ENCODE measurements at places on chromosomes 6 and 20. TPM values are rescaled to one million over a fixed set of nuclear protein-coding genes. Genes with fewer than 3 reads are reported as not detected.

DNA sequence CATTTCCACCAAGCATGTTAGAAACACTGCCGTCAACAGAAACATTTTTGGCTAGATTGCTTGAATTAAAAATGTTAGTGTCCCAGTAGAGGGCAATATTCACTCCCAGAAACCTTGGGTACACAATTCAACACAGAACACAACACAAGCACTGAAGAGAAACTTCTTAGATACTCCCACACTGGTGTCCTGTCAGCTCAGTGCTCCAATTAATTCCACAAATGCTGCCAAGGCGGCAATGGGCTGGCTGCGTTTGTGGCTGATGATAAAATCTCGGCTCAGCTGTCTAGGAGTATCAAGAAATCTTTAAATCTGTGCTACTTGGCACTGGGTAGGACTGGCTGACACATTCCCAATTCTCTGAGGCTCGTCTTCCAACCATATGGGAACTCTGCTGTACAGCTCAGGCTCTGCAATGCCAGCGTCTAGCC lies 39.3 kb downstream of the BEND3 start:
- no peak for DNase-seq

- no peak for DNase-seq
Measured at GRCh38 chr6:25579902-25580495, 72.0 kb upstream of the SCGN start.

DNA sequence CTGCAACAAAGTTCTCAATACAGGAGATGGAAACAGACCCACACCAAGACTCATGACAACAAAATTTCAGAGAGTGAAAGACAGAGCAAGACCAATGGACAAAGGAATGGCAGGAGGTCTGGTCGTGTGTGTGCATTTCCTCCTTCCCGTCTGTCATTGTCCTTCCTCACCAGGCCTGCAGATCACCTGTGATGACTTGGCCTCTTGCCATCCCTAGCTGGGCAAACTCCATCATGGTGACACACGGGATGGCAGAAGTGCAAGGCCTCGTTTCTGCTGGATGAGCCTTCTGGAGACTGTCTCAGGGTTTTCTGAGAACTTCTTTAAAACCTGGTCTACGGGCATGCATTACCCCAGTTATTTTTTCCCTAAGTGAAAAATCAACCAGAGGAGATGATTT lies 49.2 kb downstream of the RPP21 start:
- DNase-seq = no peak

DNA sequence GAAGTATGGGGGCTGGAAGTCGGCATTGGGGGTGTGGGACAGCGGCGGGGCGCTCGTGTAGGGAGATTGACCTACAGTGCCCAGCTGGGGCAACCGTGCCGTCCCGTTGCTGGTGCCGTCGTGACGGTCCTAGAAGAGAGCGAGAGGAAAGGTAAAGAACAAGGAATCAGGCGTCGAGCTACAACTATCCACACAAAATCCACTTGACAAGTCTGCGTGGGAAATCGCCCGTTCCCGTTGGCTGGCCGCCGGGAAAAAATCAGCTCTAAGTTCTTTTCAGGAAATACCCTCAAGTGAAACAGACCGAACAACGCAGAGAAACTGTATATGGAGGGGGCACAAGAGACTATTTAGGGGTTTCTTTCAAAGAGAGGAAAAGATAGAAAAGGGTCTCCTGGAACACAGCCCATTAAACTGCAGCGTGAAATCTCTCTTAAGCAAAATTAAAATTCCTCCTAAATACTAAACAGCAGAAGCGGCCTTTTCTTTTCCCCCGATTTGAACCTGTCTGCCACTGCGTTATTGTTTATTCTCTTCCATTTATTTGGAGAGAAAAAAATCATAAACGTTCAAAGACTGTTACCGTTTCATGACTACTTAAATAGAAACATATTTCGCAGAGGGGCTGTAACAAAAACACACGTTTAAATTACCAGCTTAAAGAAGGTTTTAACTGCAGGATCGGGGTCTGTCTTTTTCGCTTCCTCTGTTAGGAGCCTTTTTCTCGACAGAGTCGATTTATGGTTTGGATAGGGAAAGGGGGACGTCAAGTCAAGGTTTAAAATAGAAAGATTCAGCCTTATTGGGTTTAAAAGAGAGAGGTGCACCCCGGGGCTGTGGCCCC lies 4.4 kb downstream of the TFAP2A start:
- DNase-seq = no peak

DNA sequence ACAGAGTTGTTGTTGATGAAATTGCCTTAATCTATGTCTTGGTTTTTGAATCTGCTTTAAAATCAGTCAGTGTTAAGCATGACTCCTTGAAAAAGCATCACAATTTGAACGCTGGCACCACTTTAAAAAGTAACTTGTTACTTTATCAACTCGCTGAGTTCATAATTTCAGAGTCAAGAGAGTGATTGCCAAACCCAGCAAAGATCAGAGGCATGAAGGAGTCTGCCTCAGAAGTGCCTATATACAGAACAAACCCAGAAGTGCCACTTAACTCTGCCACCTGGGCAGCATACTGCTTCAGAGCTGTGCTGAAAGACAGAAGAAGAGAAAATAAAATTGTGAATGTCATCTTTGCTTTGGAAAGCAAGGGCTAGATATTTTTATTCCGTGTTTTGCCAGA lies 73.6 kb upstream of the HCRTR2 start:
- DNase-seq = no peak

DNA sequence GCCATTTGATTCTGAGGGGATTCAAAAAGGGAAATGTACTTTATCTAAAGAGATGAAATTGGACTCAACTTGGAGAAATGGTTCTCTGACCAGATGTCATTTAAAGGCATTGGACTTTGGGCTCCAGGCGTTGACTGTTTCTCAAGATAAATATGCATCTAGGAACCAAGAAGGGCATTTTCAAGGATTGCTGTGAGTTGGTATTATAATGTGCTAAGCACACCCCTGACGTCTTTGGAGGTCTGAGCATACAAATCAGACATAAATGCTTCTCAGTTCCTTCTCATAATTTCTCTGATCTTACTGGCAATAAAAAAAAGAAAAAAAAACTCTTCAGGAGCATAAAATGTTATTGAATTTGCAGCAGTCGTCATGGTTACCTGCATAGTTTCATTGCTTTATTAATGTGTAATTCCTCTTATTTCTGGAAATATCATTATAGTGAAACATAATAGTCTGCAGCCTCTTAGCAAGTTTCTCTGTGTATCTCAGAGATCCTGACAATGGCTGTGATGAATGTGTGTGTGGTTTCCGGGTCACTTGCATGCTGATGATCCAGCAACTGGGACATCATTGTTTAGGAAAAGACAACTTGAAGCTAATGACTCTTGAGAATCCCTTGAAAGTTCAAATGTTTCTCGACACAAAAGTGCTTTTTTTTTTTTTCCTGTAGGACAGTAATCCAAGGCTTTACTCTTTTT lies 136.0 kb downstream of the AIG1 start:
- no peak for DNase-seq

GRCh38 chr20:59141818-59142581 lies 21.6 kb upstream of the ZNF831 start:
- DNase-seq = no peak

DNA sequence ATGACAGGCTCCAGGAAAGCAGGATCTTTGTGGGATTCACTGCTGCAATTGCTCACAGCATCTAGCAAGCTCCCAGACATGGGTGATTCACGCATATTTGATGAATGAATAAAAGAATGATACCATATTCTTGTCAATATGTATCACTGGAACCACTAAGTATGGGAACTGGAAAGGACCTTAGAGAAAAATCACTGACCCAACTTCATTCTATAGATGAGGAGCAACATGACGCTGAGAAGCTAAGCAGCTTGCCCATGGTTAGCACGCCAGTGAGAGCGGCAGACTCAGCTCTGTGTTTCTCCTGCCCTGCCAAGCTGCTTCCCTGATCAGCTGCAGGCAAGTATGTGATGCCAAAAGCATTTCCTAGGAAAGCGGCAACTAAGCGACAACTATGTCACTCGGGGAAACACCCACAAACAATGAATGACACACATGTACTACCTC lies 66.8 kb downstream of the PPP1R3G start:
- no peak for DNase-seq

DNA sequence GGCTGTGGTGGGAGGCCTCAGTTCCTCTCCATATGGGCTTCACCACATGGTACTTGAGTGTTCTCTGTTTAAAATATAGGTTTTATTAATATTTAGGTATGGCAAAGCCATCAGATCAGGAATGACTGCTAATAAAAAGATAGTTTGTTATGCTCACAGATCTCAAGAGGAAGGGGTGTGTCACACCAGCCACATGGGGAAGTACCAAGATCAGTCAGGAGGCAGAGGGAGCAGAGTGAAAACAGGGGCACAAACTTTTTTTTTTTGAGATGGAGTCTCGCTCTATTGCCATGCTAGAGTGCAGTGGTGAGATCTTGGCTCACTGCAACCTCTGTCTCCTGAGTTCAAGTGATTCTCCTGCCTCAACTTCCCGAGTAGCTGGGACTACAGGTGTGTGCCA lies 92.1 kb upstream of the GCM1 start:
- no peak for DNase-seq

- no peak for DNase-seq
Measured at GRCh38 chr20:18537651-18538050, 29.6 kb upstream of the SMIM26 start.

DNA sequence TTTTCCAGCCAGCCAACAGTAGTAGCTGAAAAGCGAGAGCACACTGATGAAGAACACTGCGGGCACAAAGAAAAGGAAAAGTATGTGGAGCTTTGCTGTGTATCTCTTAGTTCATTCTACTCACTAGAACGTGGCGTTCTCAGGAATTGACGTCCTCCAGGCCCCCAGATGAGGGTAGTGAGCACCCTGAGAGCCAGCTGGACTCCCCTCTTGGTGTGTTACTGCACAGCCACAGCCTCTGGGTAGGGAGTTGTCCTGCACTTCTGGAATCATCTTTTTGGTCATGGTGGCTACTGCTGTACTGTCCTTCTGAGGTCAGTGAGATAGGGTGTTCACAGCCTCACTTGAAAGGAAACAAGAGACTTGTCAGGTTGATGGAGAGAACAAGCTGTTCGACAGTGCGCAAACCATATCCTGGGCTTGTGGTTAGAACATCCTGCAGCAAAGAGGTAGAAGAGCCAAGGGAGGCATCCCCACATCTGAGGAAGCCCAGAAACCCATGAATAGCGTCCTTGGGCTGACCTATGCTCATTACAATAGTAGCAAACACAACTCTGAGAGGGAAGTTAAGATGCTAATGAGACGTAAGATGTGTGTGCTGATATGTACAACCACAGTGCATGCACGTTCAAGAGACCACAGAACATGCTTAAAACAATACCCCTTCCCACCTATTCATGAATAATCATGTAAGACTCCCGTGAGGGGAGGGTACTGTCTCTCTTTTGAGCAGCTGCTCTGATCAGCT lies 14.6 kb upstream of the HLA-F start:
- no peak for DNase-seq

DNA sequence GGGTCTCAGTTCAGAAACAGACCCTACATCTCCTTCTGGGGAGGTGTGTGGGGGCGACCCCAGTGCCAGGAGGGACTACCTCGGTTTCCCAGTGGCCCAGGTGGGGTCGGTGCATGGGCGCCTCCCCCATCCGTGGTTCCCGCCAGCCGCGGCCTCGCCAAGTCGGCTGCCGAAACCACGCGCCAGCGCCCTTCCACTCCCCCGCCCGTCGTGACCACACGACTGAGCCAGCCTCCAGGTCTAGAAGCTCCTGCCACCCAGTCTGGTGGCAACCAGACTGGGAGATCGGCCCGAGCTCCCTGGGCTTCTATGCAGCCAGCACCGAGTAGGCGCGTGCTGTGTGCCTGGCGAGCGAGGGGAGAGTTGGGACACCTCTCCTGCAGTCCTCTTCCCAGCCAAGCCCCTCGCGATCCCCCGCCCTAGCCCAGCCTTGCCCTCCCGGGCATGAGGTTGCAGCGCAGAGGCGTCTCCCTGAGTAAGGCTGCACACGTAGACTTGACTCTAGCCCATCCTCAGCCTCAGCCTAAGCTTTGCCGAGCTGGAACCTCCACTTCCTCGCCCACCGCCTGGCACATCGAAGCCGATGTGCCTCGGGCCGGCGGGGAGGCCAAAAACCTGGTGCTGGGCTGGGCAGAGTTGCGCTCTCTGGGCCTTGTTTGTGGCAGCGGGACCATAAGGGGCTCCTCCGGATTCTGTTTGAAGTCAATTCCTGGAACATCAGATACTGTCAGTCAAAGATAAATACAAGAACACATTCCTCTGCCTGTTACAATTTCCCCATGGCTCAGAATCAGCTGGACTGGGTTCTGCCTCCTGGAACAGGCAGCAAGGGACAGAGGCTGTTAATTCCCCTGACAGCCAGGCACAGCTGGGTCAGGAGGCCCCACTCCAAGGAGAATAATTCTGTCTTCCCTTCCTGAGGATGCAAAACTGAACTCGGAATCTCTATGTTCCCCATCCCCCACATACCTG lies 1.5 kb upstream of the CPNE5 start:
- no peak for DNase-seq

DNA sequence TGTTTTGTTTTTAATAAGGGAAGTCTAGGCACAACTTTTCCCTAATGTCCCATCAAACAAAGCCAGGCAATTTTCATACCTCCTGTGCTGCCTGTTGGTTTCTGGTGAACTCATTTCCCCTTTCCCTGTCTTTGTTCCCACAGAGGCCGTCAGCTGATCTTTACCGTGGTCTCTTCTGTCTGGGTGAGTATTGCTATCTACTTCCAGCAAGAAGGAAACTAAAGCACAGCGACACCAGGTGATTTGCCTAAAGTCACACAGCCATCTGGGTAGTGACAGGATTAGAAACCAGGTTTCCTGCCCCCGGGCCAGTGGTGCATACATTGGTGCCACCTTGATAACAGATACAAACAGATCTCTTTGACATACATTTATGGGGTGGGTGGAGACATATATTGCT lies 59.6 kb downstream of the RAB44 start:
- DNase-seq = no peak

DNA sequence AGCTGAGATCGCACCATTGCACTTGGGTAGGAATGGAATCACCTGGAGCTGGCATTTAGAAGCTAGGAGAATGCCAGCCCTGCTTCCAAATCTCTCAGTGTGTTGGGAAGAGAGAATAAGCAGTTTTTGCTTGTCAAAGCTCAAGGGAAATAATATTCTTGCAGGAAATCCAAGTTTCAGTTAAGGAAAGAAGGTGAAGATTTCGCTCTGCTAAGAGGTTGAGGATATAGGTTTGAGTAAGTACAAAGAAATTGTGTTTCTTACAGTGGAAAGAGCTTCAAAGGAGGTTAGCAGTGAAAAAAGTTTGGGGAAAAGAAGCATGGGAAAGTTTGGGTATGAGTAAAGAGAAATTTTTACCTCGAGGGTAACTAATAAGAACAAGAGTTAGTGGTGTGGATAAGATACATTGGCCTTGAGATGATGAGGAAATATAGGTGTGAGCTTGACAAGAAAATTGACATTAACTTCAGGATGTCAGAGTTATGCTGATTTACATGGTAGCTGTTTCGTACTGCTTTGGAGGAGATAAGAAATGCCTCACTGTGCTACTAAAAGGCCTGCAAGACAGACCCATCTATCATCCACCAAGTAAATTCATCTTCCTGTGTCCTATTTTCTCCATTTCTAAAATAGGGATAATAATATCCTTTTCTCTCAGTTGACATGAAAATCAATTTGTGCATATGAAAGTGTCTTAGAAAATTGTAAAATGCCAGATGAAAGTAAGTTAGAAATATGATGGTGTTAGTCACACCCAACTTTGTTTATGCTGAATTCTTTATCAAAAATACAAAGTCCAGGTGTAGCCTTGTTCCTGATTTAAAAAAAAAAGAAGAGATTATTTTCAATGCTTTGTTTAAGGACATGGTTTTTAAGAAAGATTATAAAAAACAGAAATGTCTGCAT lies 12.8 kb upstream of the HINT3 start:
- no peak for DNase-seq

GRCh38 chr6:108807928-108808327 lies 40.3 kb upstream of the ARMC2 start:
- DNase-seq = no peak

Gene RHAG
- total RNA-seq = 345 TPM

Gene LPIN3
- 19.8 TPM for total RNA-seq

Gene C6orf141
- total RNA-seq = 0.14 TPM

Gene HLA-F
- total RNA-seq = 12.1 TPM

Gene DUSP15
- 0.42 TPM for total RNA-seq
